ENCODE measurements at places on chromosomes 1 and 21. TPM values are rescaled to one million over a fixed set of nuclear protein-coding genes. Genes with fewer than 3 reads are reported as not detected.

Gene SPATA17
- 2.3 TPM for total RNA-seq

Gene VASH2
- total RNA-seq: not detected

Gene C1orf210
- 8.9 TPM for total RNA-seq

Gene UTS2
- total RNA-seq: not detected

Measured in stomach (tissue), 19 donors.